ENCODE measurements at places on chromosomes 12 and 14.
A peak's percentile ranks its signal among the peaks of the same experiment; 100 is the strongest.

- no peak for DNase-seq
Measured at GRCh38 chr12:3250576-3250975, 173.4 kb downstream of the TSPAN9 start.

DNA sequence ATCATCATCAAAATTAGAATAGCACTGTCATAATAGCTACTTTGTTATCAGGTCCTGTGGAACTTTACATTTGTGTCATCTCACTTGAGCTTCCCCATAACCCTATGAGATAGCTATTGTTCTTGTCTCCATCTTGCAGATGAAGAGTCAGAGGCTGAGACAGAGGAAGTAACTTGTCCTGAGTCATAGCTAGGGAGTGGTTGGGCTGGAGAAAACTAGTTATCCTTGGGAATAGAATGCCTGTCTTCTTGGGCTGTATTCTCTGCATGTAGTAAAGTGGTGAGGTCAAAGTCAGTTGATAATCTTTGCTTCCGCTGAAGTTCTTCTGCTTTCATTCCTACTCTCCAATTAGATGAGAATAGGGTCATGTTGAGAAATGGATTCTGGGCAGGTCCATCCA lies 117.0 kb downstream of the SMOC1 start:
- no peak for DNase-seq

GRCh38 chr12:132075026-132075713 lies 68.9 kb downstream of the DDX51 start:
- DNase-seq: no peak

- DNase-seq: no peak
Measured at GRCh38 chr14:62031504-62031903, 269.3 kb downstream of the SNAPC1 start.

DNA sequence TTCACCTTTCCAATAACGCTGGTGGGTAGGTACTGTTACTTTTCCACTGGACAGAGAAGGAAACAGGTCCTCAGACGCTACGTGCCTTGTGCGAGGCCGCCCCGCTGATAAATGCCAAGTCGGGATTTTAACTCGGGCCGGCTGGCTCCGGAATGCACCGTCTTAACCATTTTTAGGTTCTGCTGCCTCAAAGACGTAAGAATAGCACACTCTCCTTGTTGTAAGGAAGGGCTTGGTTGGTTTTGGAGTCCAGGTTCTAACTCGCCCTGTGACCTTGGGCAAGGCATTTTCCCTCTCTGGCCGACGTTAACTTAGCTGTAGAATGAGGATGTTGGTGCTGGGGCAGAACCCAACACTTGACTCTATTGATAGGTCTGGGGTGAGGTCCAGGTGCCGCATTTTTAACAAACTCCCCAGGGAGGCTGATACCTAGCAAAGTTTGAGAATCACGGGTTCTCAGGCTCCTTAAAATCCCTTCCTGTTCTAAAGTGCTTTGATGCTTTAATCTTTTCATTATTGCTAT lies 814 bp downstream of the ANKRD13A start:
- DNase-seq: no peak

DNA sequence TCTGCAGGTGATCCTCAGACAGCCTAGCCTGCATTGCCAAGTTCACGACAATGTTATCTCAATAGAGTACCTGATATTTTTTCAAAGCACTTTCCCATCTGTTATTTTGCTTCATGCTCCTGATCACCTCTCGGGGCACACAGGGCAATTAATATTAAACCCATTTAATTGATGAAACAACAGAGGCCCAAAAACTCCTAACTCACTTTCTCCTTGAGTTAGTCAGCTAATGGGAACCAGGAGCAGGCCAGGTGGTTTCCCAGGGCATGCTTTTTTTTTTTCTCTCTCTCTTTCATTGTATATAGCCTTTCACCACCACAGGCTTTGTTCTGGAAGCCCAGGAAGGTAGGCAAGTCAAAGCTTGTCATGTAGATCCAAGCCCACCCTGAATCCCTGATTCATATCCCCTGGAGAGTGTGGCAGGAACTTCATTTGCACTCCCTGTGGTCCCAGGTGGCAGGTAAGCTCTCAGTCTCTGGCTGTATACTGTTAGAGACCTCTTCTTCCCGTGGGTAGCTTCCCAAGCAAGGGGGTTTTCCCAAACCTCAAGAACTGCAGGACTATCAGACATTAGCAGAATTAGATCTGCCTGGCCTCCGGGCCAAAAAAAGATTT lies 41.6 kb upstream of the MAP1LC3B2 start:
- no peak for DNase-seq

DNA sequence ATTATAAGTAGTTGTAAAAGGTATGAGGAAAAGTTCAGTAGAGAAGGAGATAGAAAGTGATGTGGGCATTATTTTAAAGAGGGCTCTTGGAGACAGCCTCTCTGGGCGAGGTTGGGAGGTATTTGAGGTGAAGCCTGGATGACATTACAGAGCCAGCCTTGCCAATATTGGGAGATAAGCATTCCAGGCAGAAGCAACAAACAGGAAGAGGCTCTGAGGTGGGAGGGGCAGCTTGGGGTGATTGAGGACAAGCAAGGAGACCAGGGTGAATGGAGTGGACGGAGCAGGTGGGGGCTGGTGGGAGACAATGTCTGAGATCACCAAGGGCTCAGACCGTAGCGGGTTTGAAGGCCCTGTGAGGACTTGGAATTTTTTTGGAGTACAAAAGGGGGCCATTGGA lies 87.3 kb downstream of the DYRK2 start:
- DNase-seq: no peak

DNA sequence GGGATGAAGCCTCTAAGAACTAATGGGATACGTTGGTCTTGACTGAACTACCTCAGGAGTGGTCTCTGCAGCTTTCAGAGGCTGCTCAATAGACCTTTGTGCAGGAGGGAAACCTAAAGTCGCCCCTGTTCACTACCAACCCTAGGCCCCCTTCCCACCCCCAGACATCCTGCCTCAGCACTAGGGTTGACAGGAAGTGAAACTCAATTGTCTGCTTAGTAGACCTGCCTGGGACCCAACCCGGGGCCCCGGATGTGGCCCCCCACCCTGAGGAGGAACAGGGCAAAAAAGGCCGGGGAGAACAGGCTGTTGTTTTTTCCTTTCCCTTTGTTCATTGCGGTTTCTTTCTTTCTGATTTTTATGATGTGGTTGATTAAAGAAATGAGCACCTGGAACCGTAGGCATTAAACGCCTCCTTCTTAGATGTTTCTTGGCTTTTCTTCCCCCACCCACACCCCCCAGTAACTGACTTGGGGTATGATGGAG lies 1.6 kb upstream of the DGKA start:
- peak; percentile 80 for DNase-seq

DNA sequence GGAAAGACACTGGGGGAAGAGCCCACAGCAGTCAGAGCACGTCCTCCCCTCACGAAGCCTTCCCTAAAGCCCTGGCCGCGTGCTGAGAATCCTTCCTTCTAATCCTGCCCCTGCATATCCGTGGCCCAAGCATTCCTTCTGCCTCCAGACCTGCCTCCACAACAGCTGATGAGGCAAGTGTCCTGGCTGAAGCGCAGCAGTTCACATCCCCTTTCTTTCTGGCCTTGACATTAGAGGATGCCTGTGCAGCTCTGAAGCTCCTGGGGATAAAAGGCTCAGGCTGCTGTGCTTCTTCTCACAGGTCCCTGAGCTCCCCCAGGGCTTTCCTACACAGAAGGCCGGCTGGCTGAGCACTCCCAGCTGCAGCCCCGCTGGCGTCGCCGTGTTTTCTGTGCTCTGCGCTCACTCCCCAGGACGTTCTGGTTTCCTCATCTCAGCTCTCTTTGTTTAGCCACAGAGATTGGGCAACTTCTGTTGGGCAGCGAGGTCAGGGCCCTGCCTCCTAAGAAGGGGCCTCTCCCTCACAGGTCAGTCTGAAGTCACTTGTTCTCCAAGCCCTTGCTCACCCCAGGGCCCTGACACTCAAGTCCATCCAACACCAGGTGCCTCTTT lies 45.8 kb downstream of the NINJ2 start:
- no peak for DNase-seq

- DNase-seq: peak; percentile 62
Measured at GRCh38 chr12:89863493-89863938, 154.9 kb upstream of the ATP2B1 start.

- no peak for DNase-seq
Measured at GRCh38 chr12:108414021-108414420, 74.9 kb upstream of the CMKLR1 start.

- DNase-seq: no peak
Measured at GRCh38 chr14:90426663-90427062, 29.8 kb downstream of the CALM1 start.

DNA sequence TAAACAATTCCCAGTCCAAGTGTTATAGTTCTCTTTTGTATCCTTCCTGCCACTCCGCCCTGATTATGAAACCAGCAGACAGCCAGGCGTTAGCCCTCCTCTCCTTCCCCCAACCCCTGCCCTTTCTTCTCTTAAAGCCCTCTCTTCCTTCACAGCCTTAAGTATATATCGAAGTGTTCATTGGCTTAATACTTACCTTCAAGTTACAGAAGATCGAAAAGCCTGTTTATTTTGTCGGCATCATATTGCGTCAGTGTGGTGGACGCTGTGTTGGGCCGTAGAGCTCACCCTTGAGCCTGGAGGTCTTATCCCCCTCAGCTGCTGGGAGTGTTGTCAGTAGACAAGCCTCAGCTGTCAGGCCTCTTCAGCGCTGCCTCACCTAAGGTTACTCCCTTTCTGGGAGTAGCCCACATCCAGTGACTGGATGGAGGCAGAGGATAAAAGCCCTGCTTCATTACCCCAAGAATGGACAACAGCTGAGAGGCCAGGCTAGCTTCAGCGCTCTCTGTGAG lies 36.2 kb downstream of the CMAS start:
- DNase-seq: no peak
